Daoy (cell line): ENCODE measurements at places on chromosomes 4 and X.
A peak's percentile ranks its signal among the peaks of the same experiment; 100 is the strongest.

DNA sequence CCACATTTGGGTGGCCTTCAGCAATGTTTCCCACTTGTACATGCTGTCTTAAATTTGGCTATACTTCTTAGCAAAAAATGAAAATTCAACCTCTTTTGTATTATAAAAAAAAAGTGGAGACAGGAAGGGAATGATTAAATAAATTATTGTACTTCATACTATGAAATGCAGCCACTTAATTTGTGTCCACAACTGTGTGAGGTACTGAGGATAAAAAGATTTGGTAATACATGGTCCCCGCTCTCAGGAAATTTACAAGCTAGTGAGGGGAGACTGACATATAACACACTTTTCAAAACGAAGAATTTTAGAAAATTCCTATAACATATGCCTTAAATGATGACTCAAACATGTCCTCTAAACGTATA is 105.0 kb downstream of the HNRNPD start:
- no peak for DNase-seq

DNA sequence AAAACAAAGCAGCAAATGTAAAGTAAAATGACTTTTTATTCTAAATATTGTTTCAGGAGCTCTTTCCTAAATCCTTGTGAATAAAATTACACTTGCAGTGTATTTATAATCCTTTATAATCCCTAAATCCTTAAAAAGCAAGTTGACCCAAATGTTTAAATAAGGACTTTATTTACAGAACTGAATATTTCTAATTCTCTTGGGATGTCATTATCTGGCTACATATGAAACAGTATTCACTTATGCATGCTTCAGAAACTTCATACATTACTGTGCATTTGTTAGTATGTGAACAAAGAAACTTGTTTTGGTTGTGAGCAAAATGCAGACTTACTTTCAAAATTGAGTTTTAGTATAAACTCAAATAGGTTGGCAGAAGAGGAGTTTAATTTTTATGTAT is 49.2 kb downstream of the PTTG2 start:
- no peak for DNase-seq

GRCh38 chr4:147479786-147480185 is 1.1 kb upstream of the EDNRA start:
- peak; percentile 7 for DNase-seq

- DNase-seq, result no peak
Observed at GRCh38 chr4:156792462-156793085, 179.0 kb downstream of the PDGFC start.

DNA sequence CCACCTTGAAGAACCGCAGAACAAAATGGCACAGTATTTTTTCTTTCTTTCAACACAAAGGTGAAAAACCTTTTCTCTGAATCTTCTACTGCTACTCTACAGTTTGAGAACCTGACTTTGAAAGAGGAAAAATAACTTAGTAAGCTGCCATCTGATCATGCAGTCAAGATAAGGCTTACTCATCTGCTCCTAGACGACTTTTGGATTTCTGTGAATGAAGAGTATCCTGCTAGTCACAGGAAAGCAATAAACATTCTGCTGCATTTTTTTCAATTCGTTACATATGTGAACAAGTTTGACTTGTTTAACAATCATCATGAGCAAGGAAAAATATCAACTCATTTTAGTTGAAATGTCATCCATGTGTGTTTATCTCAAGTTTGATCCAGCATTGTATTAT is 25.2 kb downstream of the TIGD2 start:
- peak; percentile 9 for DNase-seq

- no peak for DNase-seq
Observed at GRCh38 chr4:57200799-57201327, 90.7 kb upstream of the IGFBP7 start.

DNA sequence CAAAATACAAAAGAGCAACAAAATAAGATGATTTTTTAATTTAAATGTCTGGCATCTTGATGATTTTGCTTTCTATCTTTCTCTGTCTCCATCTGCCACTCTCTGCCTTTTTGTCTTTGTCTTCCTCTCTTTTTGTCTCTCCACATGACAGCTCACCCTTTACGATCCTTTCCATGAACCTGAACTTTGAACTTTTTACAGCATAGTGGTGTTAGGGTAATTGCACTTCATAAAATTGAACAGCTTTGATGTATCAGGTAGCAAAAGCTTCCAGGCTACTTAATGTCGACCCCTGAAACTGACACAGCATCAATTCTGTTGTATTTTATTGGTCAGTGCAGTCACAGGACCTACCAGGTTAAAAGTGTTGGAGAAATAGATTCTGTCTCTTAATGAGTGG is 1517.0 kb downstream of the ADGRL3 start:
- DNase-seq, result no peak

DNA sequence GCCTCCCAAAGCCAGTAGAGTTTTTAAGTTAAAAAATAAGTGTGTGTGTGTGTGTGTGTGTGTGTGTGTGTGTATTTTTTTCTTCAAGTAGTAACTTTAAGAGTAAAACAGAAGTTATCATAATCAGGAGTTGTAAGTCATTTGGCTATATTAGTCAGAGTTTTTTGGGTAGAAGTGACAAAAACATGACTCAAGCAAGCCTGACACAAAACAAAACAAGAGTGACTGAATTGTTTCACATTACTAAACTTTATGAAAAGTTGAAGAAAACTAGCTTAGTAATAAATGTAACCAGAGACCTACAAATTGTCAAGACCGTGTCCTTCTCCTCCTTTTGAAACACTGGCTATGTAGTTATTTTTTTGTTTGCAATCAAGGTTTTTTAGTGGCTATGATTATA is 738.0 kb upstream of the PITX2 start:
- DNase-seq, result no peak

DNA sequence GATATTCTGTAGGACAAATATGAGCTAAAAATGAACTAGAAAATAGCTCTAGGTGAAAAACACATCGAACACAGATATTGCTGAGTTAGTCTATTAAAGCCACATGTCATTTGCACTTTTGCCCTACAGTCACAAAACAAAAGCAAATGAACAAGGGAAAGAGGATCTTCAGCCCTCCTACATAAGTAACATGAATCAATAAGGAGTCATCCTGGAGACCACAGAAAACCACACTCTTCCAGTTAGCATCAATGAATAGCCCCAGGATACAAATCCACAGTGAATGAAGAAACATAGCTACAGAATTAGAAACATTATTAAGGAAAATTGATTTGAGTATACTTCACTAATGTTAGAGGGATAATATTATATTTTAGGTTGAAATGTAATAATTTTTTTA is 311.4 kb downstream of the MAPK10 start:
- no peak for DNase-seq

DNA sequence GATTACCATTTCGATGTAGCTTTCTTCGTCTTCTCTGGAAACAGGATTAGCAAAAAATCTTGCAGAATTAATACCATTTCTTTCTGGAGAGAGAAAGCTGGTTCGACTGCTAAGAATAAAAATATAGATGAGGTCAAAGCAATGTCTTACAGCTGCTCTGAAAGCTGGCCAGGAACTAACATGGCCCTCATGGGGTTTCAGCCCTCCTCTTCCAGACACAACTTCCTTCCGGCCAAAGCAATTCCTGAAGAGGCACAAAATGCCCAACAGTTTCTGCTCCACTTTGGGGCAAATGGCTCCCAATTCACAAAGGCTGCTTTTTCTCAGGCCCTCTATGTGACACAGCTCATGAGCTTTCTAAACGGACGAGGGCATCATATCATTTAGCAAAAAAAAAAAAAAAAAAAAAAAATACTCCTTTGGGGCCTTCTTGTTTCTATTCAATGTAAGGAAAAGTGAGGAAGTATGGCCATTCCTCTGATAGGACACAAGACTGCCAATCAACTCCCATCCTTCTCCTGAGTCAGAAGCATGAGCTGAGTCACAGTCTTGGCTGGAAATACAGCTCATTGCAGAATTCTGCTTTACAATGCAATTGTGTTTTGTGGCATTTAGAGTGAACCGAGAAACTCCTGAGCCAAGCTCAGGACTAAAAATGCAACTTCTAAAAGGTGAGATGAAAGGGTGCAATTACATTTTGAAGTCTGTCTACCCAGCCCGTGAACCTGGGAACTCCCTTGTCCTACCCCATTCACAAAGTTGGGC is 42.7 kb upstream of the CTAG2 start:
- DNase-seq, result peak; percentile 35

DNA sequence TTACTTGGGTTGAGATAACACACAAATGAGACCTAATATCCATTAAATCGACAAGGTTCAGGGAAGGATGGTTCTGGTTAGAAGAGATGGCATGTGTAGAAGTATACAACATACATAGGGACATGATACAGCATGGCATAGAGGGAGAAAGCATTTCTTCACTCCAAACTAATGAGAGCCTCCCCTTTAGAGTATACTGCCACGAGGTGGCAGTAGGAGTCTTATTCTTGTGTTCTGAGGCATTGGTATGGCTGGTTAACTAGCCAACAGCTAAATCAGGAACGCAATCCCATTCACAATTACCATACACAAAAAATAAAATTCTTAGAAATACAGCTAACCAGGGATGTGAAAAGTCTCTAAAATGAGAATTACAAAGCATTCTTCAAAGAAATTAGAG is 29.1 kb upstream of the TRO start:
- DNase-seq, result no peak

DNA sequence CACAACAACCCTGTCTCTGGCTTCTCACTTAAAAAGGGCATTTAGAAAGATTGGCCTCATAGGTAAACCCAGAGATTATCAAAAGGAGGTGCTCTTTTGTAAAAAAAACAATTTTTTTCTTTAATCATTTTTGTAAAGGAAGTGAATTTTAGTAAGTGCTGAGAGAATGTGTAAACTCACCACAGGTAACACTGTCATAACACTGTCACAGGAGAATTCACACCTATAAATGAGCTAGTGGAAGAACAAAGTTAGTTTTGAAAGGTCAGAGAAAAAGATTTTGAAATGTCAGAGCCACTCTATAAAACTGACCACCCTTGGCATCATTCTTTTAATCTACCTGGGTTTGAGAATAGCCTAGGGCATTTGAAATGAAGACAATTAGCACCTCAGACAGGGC is 3.3 kb upstream of the SH2D1A start:
- DNase-seq, result no peak

- DNase-seq, result no peak
Observed at GRCh38 chr4:3481783-3482393, 18.8 kb downstream of the DOK7 start.

DNA sequence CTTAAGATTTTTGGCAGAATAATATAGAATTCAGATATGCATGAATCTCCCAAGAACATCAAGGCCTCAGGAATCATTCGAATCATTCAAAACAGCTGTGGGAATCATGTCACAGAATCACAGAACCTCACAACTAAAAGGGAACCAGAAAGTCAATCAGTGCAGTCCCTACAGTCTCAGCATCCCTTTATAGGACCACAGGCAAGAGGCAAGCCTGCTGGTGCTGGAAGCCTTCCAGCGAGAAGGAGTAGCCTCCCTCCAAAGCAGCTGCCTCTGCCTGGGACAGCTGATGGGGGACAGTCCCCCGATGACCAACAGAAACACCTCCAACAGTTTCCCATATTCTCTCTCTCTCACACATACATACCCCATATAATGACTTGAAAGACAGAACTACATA is 20.7 kb downstream of the QDPR start:
- no peak for DNase-seq

GRCh38 chr4:10730590-10730989 is 46.0 kb upstream of the CLNK start:
- no peak for DNase-seq

- DNase-seq, result no peak
Observed at GRCh38 chrX:44291468-44292092, 51.9 kb downstream of the EFHC2 start.

DNA sequence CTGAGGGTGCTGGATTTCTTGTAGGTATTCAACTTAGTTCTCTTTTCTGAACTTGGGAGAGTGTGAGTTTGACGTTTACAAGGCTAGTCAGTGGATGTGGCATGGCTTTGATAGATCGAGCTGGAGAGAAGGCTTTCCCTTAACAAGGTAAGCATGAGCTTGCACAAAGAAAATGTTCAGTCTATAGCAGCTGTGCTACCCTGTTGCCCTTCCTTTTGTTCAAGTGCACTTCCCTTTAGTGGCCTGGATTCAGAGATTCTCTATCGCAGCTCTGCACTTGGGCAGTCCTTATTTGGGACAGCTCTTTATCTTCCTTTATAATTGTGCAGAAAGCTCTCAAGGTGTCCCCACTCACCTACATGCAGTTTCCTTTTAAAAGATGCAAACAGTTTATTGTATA is 198.0 kb downstream of the ARHGAP24 start:
- DNase-seq, result no peak

- peak; percentile 4 for DNase-seq
Observed at GRCh38 chr4:177393236-177393635, 49.0 kb downstream of the AGA start.

GRCh38 chr4:96193061-96193460 is 353.2 kb downstream of the PDHA2 start:
- no peak for DNase-seq

GRCh38 chr4:11618666-11619282 is 190.1 kb upstream of the HS3ST1 start:
- no peak for DNase-seq

- no peak for DNase-seq
Observed at GRCh38 chr4:70654605-70655011, 11.7 kb downstream of the JCHAIN start.

- no peak for DNase-seq
Observed at GRCh38 chrX:87003031-87003430, 514.6 kb upstream of the KLHL4 start.

GRCh38 chr4:168095776-168096406 is 3.6 kb downstream of the ANXA10 start:
- peak; percentile 15 for DNase-seq

- DNase-seq, result peak; percentile 35
Observed at GRCh38 chr4:119525005-119525749, 103.4 kb downstream of the PDE5A start.

- peak; percentile 23 for DNase-seq
Observed at GRCh38 chrX:147958291-147958690, 22.8 kb upstream of the FMR1NB start.

GRCh38 chr4:147453561-147454141 is 27.2 kb upstream of the EDNRA start:
- DNase-seq, result no peak

DNA sequence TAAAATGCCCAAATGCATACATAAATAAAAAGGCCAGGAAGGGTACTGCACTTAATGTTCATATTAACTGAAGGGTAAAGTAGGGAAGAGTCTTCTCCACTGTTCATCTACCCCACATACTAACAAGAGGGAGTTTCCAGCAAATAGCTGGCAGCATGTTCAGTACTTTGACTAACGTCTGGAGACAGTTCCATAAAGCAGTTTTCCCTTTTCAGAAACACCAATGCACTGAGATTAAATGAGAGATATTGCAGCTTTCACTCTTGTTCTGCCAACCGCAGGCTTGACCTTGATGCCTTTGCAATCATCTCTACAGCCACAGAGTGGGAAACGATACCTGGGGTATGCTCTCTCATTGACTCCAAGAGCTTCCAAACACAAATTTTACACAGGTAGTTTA is 2123.1 kb upstream of the TENM3 start:
- no peak for DNase-seq

DNA sequence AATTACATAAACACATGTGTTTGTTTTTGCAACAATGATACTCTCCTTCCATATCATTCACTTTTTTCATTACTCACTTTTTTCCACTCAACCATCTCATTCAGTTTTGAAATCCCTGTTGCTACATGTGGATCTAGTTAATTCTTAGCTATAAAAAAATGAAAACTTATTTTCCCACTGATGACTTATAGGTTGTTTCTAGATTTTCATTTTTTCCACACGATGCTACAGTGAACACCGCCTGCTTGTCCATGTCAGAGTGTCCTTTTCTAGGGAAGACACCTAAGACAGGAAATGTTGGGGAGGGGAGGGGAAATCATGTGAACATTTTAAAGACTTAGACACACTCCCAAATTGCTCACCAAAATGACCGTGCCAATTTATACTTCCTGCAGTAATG is 70.2 kb downstream of the SUPT20HL2 start:
- no peak for DNase-seq

GRCh38 chr4:79295086-79295485 is 30.8 kb downstream of the NAA11 start:
- DNase-seq, result no peak
